ENCODE measurements at places on chromosomes 7 and 10.

GRCh38 chr10:12707461-12708185, 293.9 kb downstream of the CCDC3 start:
- no peak for DNase-seq

DNA sequence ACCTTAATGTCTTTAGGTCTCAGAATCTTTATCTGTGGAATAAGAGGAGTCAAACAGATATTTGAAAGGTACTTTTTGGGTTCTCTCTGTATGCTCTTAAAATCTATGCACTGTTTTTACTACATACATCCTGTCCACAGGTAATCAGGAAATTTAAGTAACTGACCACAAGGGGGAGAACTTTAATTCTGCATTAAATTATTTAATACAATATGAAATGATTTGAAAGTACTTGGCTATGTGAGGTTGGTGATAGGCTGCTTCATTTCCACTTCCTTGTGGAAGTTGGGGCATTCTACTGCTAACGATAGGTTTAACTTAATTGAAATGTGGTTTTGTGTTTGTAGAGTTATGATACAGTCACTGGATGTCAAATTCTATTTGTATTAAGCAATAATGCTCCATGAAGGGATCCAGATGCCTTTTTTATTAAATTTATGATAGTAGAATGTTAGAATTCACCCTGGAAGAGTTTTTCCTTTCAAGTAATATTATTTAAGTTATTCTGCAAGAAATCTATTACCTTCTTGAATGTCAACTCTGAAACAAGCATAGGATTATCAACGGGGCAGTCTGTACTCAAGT, 6.0 kb downstream of the TEX47 start:
- no peak for DNase-seq

GRCh38 chr10:132665946-132666704, 119.8 kb downstream of the NKX6-2 start:
- DNase-seq = no peak

DNA sequence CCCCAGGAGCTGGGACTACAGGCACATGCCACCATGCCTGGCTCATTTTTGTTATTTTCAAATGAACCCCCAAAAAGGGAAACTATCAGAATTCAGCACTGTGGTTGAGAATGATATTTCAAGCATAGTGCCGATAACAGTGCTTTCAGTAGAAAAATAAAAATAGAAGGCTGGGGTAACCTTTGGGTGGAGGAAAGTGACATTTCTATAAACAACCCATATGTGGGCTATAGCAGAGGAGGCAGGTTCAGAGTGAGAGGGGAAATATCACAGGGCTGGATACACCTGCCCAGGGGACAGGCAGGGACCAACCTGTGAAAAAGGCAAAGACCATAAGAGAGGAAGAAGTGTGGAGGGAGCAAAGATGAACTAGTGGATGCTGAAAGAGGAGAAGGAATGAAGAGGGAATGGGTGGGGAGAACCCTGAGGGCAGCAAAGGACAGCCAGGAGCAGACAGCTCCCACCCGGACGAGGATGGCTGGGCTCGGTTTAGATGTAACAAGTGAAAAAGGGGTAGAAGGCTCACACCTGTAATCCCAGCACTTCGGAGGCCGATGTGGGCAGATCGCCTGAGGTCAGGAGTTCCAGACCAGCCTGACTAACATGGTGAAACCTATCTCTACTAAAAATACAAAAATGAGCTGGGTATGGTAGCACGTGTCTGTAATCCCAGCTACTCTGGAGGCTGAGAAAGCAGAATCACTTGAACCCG, 56.5 kb downstream of the MAP3K8 start:
- no peak for DNase-seq

- no peak for DNase-seq
These were observed 46.0 kb downstream of the ST7 start for GRCh38 chr7:116999311-116999710.

DNA sequence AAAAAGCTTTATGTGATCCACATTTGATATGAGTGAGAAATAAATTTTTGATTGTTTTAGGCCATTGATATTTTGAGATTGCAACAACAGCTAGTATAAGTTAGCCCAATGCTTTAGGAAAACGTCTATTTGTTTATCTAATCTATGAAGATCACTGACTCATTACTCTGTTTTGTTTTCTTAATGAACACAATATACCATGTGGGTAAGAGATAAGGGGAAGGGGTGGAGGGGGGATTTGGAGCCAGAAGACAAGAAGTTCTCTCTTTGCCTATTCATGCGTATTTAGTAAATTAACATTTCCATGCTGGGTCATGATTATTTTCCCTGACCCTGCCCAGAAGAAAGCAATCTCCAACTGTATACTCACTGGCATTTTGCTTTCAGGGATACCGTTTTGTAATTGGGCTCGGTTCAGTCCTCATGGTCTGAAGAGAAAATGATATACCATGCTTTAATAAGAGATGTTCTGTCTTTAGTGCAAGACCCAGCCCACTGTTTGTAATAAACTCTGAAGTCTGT, 359.5 kb upstream of the NPSR1 start:
- no peak for DNase-seq

- no peak for DNase-seq
These were observed 62.2 kb downstream of the DIP2C start for GRCh38 chr10:627032-627992.

DNA sequence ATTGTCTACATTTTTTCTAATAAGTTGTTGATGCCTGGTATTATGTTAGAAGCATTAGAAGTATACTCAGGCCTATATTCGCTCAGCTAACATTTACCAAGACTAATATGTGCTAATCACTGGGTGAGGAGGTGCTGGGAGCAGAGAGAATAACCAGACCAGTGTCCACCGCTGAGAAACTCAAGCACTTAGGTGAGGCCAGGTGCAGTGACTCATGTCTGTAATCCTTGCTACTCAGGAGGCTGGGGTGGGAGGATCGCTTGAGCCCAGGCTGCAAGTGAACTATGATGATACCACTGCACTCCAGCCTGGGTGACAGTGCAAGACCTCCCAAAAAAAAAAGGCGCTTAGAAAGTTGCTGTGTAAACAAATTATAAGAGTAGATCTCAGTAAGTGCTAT, 182.2 kb upstream of the AOAH start:
- no peak for DNase-seq

GRCh38 chr10:6065835-6066234, 3.7 kb upstream of the IL2RA start:
- DNase-seq = no peak

- DNase-seq = no peak
These were observed 11.2 kb upstream of the EPHA1 start for GRCh38 chr7:143419880-143420279.

- no peak for DNase-seq
These were observed 1.2 kb downstream of the EN2 start for GRCh38 chr7:155458878-155459699.

DNA sequence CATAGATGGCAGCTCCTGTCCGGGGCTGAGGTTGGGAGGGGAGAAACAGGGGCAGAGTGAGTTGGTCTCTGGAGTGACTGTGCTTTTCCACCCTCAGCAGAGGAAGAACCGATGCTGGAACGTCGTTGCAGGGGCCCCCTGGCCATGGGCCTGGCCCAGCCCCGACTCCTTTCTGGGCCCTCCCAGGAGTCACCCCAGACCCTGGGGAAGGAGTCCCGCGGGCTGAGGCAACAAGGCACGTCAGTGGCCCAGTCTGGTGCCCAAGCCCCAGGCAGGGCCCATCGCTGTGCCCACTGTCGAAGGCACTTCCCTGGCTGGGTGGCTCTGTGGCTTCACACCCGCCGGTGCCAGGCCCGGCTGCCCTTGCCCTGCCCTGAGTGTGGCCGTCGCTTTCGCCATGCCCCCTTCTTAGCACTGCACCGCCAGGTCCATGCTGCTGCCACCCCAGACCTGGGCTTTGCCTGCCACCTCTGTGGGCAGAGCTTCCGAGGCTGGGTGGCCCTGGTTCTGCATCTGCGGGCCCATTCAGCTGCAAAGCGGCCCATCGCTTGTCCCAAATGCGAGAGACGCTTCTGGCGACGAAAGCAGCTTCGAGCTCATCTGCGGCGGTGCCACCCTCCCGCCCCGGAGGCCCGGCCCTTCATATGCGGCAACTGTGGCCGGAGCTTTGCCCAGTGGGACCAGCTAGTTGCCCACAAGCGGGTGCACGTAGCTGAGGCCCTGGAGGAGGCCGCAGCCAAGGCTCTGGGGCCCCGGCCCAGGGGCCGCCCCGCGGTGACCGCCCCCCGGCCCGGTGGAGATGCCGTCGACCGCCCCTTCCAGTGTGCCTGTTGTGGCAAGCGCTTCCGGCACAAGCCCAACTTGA, 2.7 kb downstream of the REPIN1 start:
- no peak for DNase-seq

GRCh38 chr10:62818426-62819011, 2.4 kb upstream of the EGR2 start:
- no peak for DNase-seq

DNA sequence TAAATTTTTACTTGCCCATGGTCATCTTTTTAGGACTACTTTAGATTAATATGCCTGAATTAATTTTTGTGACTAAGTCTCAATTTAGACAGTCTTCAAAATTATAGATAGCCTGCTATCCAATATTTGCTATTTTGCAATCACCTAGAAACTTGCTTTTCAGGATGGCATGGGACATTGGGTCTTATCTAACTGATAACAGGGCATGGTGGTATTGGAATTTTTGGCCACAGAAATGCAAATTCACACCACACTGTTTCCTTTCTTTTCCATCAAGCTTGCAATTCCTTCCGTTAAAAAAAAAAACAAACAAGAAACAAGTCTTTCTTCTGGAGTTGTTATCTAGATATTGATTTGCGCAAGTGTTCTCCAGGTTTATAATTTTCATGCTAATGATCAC, 8.8 kb downstream of the ARL5B start:
- no peak for DNase-seq

DNA sequence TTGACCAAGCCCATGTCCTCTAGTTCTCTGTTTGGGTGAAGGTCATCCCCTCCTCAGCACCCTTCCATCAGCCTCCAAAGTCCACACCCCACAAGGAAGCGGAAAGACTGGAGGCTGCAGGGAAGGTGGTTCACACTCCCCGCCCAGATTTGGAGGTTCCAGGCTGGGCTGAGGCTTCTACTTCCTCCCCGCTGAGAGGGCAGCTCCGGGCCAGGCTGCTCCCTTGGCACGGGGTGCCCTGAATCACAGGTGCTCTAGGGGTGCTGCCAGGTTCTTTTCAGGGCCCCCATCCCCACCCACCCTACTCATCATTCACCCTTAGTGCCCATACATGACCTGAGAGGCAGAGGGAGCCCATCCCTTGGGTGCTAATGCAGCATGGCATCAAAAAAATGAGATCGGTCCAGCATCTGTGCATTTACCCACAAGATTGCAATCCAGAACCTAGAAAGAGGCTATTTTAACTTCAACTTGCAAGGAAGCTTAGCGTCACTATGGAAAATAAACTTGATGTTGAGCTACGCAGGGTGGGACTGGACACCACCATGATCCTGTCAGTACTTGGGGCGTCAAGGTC, 47.3 kb upstream of the ZMIZ1 start:
- DNase-seq = no peak

GRCh38 chr10:35379226-35380137, 43.2 kb downstream of the CCNY start:
- DNase-seq = no peak

DNA sequence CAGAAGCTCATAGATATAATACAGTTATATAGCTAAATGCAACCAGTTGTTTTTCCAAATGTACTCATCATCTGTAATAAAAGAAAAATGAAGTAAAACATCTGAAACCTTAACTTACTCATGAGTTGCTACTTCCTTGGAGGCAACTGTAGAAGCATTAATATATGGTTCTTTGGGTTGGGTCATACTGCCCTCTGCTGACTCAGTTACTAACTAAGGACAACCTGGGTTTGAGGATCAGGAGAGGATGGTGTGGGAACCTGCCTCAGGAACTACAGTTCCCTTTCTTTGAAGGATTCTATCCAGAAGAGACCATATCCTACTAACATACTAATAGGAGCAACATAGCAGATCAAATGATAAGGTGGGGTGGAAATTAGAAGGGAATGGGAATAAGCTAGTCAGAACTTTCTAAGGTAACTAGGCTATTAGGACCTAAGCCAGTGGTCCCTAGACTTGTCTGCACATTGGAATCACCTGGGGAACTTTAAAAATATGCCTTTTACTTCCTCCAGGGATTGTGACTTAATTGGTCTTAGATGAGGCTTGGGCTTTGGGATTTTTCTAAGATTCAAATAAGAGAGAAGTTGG, 20.7 kb downstream of the COX15 start:
- DNase-seq = peak; percentile 5

DNA sequence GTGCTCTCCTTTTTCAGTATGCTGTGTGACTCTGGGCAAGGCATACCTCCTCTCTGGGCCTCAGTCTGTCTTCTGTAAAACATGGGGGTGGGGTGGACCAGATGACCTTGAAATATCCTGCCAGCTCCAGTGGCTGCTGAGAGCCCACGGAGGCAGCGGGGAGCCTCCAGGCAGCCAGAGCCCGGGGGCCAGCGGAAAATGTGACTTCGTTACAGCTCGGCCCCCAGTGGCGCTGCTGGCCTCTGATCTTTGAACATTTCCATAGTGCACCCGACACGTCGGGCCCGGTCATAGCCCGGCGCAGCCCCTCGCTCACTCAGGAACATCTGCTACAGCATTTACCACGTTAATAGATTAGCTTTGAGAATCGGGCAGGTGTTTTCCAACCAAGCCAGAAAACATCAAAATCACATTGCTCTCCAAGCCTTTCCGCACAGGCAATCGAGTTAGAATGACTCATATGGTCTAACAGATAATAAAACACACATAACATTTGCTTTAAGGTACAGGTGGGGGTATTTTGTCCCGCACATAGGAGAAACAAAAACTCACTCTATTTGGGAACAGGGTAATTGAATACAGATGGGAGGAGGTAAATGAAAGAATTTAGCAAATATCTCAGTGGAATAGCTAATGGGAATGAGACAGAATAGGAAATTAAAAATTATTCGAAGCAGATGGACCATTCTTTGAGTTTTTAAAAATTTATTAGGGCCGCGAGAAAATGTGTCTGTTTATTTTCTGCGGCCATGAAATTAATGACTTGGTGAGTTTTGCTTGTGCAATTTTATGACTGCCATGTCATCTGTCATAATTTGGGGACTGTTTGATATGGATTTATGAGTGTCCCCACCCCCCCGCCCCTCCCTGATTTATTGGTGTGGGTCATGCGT, 26.3 kb upstream of the COMTD1 start:
- DNase-seq = no peak

- no peak for DNase-seq
These were observed 1.5 kb downstream of the CALHM1 start for GRCh38 chr10:103457176-103457712.

- no peak for DNase-seq
These were observed 216.3 kb downstream of the CHRM2 start for GRCh38 chr7:137084607-137085380.

DNA sequence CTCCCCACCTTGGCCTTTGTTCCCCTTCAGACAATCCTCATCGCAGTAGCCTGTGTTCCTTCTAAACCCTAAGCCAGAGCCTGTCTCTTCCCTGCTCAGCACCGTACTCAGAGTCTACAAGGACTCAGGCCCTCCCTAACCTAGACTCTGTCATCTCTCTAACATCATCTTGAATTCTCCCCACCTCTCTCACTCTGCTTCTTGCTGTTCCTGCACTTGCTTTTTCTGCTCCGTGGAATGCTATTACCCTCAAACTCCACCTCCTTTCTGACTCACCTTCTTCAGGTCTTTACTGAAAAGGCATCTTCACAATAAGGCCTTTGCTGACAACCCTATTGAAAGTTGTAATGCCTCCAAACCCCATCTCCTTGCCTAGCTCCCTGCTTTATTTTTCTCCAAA, 141.0 kb downstream of the DKK1 start:
- DNase-seq = no peak

All from T follicular helper cell (primary cell).